Stimulated activated CD8-positive, alpha-beta memory T cell treated with anti-CD3 and anti-CD28 coated beads, Interleukin-15, amount 100 ng/mL, for 24 hours (primary cell): ENCODE measurements at places on chromosomes 2 and 18.

DNA sequence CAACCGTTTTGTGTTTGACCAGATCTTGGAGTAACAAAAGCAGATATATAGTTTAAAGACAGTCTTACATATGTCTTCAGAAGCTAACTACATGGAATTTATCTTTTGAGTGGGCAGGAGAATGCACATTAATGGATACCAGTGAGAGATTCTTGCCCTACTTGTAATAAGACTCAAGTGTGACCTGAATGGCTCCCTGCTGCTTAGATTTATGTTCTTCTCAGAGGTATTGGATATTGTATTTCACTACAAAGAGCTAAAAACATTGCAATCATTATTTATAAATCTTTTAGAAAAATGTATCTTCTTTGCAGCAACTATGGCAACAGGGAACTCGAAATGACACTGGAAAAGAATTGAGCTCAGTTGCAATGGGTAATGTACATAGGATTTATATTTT is 227.7 kb downstream of the LRRTM4 start:
- no peak for DNase-seq

DNA sequence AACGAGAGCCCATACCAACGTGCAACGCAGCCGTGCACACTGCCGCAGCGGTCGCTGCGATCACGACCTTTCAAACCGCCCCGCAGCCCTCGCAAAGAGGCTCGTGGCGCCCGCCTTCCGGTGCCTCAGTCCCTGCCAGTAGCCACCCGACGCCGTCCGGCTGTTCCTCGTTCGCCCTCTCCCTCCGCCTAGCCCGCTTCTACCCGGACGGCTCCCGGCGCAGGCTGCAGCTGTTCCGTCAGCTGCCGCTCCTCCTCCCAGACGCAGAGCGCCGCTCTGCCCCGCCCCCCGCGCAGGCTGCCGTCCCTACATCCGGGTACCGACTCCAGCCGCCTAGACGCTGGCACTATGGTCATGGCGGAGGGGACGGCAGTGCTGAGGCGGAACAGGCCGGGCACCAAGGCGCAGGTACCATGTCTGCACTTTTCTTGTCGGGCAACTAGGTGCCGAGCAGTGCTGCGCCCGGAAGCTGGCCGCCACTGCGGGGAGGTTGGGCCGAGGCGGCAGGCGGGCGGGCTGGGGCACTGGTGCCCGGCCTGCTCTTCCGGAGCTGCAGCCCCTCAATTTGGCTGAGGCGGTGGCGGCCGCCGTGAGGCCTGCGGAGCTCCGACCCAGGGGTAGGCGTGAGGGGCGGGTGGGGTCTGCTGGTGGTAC is at the start of gene MOB4:
Gene MOB4 (plus strand): TSS at position 328 of the 654 bp plus-strand sequence. CDS start 21 bp downstream, at position 349.
- DNase-seq = peak; percentile 88

GRCh38 chr2:172389685-172390339 is 37.6 kb upstream of the ITGA6 start:
- DNase-seq = no peak

- no peak for DNase-seq
Measured at GRCh38 chr18:49924293-49924983, 111.1 kb upstream of the ACAA2 start.

GRCh38 chr2:97765933-97766332 is 52.6 kb downstream of the ZAP70 start:
- DNase-seq = no peak

GRCh38 chr2:1754461-1755170 is 10.3 kb upstream of the PXDN start:
- no peak for DNase-seq
